NCI-H748 treated with DMSO at 0.1 percent for 48 hours (cell line): ENCODE measurements at places on chromosomes 4 and X.

DNA sequence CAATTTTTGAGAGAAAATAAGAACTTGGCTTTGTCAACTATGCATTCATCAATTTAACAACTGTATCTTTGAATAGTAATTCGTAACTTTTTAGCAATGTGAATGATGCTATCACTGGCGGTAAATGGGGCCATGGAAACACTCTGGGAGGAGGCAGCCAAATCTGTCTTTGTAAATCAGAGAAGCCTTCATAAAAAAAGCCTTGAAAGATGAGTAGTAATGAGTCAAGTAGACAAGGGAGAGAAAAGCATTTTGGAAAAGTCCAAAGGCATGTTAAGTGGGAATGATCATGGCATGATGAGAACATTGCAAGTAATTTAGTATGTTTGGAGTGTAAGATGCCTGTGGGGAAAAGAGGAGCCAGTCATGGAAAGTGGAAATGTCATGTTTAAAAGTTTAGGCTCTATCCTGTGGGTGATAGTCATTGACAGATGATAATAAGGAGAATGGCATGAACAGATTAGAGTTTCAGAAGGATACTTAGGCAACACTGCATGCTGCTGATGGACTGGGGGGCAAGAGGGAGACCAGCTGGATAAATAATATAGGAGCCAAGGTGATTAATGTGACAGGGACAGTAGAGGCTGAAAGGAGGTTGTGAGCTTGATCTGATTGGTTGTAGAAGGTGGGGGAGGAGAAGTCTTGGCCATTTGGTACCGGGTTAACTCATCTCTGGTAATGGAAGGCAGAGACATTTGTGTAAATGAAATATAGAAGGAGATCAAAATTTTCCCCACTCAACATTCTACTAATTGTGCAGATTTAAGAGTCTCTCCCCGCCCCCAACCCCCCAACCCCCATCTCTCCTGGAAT lies 16.3 kb downstream of the SPRY1 start:
- DNase-seq = no peak

- no peak for DNase-seq
Observed at GRCh38 chr4:69485130-69485529, 10.6 kb downstream of the UGT2B4 start.

DNA sequence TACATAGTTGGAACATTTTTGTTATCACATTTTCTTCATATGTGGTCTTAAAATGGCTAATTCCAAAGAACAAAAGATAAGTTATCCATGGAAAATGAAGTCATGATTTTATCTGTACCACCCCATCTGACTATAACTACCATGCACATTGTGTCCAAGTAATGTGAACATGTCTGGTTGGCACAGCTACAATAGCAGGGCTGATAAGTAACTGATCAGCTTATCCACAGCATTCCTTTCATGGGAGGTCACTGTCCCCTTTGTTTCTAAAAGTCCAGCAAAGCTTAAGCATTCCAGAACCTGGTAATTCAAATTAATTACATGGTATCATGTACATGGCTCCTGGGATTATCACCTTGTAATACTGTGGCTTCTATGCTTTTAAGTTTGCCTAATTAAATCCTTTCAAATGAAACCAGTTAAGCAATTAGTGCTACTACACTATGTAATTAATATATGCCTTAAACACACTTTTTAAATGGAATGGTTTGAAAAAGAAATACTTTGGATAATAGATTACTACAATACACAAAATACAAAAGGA lies 21.1 kb upstream of the SORBS2 start:
- no peak for DNase-seq

DNA sequence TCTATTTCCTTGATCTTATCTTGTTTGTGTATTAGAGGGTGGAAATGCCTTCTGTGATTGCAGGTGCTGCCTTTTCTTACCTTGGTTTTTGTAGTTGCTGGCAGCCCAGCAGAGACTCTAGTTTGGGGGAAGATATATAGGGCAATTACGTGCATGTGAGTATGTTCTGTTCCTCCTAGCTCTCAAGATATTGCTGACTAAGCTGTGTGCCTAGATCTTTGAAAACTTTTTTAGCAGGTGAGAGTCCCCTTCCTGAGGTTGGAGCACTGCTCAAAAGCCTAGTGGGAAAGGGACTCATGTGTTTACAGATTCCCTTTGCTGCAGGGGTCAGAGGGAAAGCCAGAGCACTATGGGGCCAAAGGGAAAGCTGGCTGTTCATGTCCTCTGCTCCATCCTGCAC lies 136.1 kb downstream of the VSIG4 start:
- DNase-seq = no peak

DNA sequence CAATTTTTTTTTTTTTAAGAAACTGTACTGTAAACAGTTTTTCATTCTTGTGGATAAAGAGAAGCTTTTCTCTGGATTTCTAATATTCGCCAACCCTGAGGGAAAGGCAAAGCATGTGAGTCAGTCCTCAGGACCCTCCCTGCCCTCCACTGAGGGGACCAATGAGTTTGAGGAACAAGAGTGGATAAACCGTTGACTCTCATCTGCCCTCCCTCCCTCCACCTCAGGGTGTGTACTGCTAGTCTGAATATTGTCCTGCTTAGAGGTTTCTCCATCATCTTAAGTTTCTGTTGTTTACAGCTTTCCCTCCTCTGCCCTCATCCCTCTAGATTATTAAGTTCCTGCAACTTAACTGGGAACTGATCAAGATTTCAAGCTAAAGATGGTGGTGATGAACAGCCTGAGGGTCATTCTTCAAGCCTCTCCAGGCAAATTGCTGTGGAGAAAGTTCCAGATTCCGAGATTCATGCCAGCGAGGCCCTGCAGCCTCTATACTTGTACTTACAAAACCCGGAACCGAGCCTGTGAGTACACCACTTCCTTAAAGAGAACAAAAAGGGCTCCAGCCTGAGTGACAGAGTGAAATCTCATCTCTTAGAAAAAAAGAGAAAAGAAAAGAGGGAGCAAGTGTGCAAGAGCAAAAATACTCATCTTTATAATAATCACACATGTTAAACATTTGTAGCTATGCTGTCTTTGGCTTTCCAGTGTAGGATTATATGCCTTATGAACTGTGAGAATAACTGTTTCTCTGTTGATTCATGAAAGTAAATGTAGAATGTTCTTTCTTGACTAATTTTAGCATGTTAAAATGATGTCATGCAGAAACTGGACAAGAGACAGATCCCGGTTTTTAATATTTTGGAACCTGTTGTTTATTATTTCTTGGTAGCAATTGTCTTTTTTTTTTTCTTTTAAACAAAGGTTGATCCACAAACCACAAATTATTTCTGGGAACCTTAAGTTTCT lies 11.9 kb downstream of the CA5B start:
- no peak for DNase-seq

DNA sequence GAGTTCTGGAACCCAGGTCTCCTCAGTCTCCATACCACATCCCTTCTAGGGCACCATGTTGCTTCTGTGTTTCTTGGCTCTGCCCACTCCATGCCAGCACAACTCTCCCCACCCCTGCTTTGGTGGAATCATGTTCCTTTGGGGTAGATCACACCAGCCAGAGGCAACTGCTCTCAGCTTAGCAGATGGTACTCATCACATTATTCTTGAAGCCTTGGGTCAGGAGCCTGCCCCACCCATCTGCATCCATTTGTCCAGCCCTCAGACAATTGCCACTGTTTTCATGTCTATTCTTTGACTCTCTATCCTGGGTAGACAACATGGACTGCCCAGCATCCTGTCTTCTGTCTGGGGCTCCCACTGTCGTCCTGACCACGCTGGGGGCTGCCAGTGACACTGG lies 147.6 kb downstream of the PTTG2 start:
- DNase-seq = no peak

GRCh38 chr4:174147863-174148262 lies 135.6 kb downstream of the FBXO8 start:
- no peak for DNase-seq

DNA sequence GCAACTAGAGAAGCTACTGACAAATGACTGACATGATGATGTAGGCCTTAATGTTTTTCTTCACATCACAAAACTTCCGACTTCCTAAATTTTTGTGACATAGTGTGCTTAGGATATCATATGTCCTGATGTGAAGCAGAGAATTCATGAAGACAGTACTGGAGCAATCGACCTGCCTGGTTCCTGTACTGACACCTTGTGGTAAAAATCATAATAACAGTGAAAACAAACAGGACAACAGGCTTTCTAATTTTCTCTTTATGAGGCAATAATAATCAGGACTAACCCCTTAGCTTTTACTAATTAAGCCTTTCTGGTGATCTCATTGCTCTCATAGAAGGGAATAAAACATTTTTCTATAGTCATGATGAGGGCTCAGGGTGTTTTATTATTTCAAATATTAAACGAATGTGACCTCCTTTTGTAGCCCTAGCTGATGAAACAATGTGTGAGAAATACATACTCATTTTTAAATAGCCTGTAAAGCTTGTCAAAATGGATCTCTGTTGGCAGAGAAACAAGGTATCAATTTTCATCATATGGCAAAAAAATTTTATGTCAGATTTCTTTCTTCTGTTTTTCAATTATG lies 158.4 kb downstream of the TENT5D start:
- peak; percentile 2 for DNase-seq

DNA sequence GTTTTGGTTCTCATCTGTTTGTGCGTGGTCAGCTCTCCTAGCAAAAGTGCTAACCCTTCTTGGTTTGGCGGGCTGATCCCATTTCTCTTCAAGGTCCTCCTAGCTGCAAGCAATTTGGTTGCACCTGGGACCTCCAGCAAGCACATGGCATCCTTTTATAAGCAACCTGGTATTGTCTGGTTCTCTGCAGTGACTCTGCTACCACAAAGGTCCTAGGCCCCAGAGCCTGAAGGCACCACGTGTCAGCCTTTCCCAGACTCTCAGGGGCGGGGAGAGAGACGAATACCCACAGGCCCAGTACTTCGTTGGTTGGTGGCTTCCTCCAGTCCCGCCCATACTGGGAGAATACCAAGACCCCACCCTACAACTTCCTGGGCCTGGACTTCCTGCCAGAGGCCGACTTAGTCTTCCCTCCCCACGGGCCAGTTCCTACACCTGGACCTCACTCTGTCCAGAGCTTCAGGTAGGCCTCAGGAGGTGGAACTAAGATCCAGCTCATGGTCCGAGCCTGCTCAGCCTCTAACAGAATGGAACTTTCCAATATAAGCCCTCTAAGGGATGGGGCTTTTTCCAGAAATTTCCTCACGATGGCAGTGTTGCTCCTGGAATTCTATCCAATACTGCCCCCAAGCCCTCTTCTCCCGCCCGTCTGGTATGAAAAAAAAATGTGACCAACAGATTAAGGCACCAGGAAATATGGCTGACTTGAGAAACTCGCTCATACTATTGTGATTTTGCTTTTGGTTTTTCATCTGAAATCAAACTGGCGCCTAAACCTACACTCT lies 192.5 kb upstream of the STK26 start:
- peak; percentile 87 for DNase-seq

DNA sequence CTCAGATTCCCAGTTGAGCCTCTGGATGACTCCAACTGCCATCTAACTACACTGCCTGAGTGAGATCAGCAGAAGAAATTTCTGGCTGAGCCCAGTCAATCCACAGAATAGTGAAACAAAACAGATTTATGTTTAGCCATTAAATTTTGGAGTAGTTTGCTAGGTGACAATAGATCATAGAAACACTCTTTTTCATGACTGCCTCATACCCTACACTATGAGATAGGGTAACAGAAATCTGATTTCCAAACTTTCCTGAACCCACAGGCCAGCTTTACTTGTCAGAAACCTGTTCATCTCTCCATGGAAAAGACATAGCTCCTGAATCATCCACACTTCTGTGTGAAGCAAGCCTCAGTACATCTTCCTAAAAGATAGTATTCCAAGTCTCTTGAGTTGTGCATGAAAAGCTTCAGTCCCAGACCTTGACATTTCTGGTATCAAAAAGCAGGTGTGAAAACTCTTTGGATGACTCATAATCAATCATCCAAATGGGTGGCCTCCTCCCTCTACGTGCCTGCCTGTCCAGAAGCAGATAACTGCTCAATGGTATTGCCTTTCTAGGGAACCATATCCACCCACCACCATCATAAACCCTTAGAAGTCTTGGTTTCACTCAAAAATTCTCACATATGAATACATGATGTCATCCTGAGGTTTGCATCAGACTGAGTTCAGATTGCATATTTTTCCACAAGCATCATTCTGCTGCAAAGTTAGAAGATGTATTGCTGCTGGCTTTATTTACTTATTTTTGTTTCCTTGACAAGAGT lies 47.5 kb upstream of the RAP2C start:
- no peak for DNase-seq

GRCh38 chrX:152926279-152926678 lies 28.4 kb downstream of the ZNF185 start:
- peak; percentile 18 for DNase-seq
